ENCODE measurements at places on chromosomes 5 and 9.

GRCh38 chr9:100690438-100690837 is 112.6 kb downstream of the CAVIN4 start:
- no peak for DNase-seq

DNA sequence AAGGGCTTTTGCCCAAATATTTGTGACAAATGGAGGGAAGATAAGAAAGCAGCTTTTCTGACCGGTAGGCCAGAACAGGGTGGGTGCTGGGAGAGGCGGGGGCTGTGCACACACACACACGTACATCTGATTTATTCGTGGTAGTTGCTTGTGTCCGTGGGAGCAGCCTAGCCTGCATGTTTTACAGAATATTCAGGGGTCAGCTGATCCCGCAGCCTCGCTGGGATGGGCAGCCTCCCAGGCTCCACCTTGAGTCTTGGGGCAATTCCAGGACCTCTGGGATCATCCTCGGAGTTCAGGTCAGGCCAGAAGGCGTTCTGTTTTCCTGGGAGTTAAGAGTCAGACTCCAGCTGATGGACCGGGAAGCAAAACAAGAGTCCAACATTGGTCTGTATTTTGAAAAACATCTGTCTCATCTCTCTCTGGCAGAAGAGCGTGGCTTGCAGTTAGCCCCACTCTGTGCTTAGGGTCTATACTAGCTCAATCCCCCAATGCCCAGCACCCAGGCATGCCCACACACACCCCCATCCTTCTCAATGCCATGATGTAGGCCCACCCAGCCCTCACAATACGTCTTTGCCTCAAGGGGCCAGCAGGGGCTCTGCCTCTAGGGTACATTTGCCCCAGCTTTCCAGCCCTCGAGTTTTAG is 210.6 kb downstream of the GOLPH3 start:
- no peak for DNase-seq

DNA sequence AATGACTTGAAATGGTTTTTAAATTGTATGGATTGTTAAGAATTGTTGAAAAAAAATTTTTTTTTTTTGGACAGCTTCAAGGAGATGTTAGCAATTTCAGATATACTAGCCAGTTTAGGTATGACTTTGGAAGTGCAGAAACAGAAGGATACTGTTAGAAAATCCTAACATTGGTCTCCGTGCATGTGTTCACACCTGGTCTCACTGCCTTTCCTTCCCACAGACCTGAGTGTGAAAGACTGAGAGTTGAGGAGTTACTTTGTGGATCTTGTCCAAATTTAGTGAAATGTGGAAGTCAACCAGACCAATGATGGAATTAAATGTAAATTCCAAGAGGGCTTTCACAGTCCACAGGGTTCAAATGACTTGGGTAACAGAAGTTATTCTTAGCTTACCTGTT is 102.3 kb downstream of the GDA start:
- no peak for DNase-seq

- DNase-seq = no peak
Observed at GRCh38 chr9:20492772-20493171, 129.5 kb downstream of the MLLT3 start.

- DNase-seq = no peak
Observed at GRCh38 chr5:154829589-154830218, 20.7 kb downstream of the FAXDC2 start.

DNA sequence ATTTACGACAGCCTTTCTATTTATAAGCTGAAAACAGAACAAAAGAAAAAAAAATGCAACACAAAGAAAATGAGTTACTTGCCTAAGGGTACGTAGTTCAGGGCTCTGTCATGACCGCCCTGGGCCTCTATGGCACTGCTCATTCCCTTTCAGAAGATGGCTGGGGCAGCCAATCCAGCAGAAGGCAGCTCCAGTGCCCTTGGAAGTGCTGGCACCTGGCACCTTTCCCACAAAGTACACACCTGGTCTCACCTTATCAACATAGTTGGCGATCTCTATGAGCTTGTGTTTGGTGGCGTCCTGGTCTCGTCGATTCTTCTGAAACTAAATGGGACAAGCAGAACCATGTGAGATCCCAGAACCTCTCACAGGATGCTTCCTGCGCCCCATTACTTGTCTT is 53.2 kb downstream of the NIPAL4 start:
- DNase-seq = no peak

DNA sequence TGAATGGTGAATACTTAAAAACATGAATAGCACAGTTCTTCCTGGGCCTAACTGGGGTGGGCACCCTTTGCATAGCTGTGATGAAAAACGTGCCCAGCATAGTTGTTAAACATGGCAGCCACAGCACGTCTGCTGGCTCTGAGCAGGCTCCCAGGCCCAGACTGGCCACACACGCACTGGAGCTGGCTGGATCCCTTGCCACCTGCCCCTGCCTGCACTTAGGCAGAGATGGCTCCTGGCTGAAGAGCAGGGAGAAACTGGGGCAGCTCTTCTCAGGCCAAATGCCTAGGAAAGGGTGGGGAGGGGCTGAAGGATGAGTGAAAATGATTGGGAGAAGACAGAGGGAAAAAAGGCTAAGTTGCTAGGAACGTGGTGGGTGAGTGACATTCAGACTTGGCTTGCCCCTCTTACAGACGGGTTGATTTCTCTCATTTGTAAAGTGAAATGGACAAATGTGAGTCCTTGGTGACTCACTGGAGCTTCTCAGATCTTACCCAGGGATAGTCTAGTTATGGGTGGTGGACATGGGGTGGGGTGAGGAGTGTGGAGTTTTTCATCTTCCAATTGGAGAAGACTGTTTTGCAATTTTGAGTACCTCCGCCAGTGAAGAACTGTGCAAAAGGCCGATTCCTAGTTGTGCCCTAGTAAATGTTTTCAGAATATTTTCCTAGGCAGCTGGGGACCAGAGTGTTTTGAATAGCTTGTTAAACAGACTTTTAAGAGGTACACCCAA is 42.4 kb downstream of the TRIO start:
- DNase-seq = no peak

- DNase-seq = no peak
Observed at GRCh38 chr9:84067821-84068220, 87.2 kb downstream of the RMI1 start.

- no peak for DNase-seq
Observed at GRCh38 chr9:124101215-124101968, 89.8 kb downstream of the LHX2 start.

DNA sequence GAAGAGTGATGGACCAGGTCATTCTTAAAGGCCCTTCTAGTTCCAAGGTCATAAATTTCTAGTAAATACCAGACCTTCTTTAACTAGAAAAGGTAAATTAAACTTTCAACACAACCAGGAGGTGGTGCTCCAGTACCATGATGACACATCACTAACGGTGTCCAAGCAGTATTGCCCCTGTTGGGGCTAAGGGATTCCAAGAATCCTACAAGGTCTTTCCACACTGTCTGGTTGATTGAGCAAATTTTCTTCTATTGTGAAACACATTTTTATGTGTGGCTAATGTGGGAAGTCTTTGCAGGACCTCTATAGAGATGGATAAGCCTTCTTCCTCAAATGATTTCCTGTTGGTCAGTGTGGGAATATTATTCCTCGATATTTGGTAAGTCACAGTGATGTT is 459.6 kb upstream of the PAPPA start:
- DNase-seq = no peak

GRCh38 chr5:16453609-16454008 is 12.0 kb downstream of the ZNF622 start:
- DNase-seq = no peak

DNA sequence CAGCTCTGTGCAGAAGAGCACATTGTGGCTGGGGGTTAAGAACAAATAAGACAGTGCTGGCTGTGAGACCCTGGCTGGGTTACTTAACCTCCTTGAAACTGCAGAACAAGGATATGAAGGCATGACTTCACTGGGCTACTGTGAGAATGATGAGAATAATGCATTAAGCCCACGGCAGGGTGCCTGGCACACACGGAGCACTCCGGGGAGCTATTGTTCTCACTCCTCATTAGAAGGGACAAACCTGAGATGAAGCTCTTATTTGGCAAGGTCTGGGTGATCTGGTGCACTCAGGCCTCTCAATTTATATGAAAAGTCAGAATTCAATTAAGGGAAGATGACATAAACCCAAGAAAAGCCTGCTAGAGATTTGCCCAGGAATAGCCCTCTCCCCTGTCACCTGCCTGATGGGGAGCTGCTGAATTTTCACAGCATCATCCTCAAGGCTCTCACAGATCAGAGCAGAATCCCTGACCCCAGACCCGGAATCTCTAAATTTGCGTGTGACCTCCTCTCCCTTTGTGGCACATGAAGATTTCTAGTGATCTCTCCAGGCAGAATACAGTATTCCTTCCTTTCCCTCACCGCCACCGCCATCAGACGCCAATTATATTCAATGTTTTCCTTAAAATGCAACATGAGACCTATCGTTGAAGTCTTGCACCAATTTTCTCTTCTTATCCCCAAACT is 102.1 kb downstream of the COL23A1 start:
- no peak for DNase-seq

DNA sequence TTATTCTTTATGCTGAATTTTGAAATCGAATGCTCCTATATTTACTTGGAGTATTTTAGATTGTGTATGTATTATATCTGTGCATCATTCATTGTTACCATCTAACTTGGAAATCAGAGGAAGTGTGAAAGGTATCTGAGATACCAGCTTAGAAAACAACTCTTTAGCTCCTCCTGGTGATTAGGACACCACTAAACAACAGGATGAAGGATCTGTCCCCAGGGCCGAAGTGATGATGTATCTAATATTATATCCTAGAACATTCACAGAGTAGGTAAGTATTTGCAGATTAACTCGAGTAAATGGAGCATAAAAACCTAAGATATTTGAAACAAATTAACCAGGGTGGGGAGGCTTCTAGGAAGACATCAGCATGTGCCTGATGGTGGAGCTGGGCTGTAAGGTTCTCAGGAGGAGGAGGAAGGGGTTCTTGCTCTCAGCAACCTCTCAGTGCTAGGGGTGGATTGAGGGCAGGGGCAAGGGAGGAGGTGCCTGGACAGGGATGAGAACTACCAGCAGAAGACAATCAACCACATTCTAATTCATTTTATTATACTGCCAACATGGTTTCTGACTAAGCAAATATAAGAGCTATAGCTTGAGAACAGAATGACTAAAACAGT is 2.6 kb upstream of the NFIL3 start:
- no peak for DNase-seq

- no peak for DNase-seq
Observed at GRCh38 chr5:82913971-82914370, 163.2 kb downstream of the TMEM167A start.

- no peak for DNase-seq
Observed at GRCh38 chr9:114668146-114668545, 10.5 kb upstream of the TEX53 start.

- no peak for DNase-seq
Observed at GRCh38 chr9:92671323-92671722, 1.4 kb upstream of the IPPK start.

GRCh38 chr5:52895572-52896413 is 93.4 kb upstream of the ITGA2 start:
- DNase-seq = no peak

DNA sequence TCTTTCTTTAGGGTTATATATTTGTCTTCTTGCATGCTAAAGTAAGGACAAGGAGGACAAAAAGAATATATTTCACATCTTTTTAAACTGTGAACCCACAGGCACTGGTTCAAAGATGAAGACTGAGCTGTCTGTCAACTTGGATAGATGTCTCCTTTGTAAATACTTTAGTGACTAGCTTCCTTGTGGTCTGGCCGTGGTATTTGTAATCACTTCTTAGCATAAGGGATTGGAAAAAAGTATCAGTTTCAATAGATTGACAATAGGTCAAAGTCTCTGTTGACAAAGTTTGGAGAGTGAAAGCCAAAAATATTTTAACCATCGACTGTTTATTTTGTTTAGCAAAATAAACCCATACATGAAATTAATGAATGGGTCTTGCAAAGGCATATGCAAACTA is 91.4 kb downstream of the TMEM167A start:
- DNase-seq = no peak

- DNase-seq = no peak
Observed at GRCh38 chr5:115932991-115933390, 29.3 kb upstream of the LVRN start.

GRCh38 chr9:129270205-129270604 is 92.1 kb upstream of the IER5L start:
- no peak for DNase-seq

DNA sequence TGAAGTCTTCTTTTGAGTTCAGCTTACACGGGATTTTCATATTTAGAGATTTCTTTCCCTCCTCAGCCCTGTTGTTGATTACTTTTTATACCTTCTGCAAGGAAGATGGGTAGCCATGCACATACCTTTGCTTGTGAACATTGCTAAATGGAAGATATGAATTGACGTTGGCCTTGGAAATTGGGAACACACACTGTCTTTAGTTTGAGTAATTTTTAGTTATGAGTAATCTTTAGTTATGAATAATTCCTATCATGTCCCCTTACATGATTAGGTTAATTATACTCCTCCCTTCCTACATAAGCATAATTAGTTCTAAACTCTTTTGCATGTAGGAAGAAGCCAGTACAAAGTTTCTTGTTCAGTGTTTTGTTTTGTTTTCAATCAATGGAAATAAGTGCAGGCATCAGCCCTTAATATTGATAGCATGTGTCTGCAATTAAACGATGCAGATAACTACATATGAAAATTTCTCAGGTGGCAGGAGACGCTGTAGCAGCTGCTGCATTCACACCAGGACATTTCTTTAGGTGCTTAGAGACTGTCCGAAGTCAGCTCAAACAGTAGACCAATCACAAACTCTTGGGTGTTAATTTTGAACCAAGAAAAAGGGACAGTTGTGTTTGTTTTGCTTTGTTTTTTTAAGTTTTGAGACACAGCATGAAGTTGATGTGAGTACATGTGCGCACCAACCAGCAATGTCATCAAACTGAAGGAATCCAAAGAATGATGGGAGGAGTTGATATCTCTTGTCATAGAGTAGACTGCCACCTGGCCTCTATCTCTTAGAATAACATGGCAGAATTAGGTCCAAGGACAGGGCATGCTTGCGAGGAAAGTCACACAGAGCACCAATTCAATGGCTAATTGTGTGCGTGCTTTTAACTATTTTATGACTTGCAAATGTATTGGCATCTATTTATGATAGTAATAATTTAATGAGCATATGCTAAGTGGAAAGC is 51.4 kb downstream of the SMARCA2 start:
- DNase-seq = no peak

DNA sequence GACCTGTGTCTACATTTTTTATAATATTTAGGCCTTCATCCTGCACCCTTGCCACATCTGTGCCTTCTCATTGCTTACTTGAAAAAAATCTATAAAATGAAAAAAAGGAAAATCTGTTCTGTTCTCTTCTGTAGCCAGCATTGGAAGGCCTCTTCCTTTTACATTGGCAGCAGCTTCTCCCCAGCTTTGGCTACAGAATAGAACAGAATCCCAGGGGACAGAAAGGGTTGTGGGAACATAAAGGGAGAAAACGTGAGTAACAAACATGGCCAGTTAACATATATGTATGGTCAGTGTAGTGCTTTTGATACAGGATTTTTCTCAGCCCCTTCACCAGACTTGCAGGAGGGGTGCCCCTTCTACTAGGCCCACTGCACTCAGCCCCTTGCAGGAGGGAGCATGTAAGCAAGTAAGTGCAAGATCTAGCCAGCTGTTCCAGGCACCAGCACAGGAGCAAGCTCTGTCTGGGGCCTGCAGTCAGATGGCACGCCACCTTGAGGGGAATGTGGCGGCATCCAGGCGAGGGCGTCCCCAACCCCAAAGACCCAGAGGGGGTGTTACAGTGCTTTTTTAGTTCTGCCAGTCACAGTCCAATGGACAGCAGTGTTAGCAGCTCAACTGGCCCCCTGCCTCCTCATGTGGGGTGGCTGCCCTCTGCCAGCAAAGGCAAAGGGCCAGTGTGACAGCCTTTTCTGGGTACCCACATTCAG is 330.5 kb upstream of the ZNF462 start:
- no peak for DNase-seq

Measured in stimulated activated CD8-positive, alpha-beta memory T cell treated with anti-CD3 and anti-CD28 coated beads, Interleukin-4, amount 100 ng/mL, for 1 hour (primary cell).